ENCODE measurements at places on chromosomes 4 and X.

GRCh38 chr4:4502694-4503311 is 39.0 kb downstream of the STX18 start:
- no peak for DNase-seq

DNA sequence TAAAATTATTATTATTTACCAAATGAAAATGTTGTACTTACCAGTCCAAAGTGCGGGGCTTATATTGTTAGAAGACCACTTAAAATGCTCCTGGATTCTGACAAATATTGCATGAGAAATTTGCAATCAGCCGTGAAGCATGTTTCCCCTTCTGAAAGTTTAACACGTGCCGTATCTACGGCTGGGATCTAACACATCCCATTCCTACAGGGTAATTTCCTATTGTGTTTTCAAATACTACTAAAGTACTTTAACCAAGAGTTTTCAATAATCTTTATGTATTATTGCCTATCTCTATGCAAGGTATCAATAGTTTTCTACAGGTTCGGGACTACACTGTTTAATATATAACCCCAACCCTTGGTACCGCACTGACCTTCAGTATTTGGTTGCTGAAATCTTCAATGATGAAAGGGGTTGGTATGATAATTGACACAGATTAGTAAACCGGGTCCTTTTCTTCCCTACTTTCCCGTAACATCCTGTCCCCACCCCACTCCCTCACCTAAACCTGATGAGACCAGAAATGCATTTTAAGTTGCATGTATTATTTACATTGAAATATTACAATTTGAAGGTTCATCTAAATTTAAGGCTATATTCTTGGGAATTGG is 795 bp upstream of the BRWD3 start:
- no peak for DNase-seq

GRCh38 chr4:76630741-76631140 is 195.7 kb downstream of the SHROOM3 start:
- no peak for DNase-seq

DNA sequence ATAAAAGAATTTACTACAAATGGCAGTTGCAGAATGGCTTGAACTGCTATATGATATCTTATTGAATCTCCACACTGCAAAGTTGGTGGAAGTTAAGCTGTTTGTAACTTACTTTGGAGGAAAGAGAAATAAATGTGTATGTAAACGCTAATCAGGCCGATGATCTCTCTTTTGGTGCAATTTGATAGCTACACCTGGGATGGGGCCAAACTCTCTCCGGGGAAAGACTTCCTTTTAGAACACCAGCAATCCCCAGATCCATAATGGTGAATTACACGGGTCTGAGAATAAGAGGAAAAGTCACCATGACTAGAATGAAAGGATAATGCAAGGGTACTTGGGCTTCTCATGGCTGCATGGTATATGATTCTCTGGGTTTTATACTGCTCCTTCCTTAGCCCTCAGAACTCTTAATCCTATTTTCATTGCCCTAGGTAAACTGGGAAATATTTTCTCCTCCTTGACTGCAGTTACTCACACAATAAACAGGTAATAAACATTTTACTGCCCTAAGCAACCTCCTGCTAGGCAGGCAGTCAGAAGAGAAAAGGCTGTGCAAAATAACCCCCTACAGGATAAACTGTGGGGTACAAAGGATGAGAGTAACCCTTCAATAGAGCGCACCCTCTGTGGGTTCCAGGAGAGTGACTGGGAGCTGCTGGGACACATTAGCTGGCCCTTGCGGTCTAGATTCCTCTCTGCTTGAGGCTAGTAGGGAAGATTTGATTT is 109.3 kb downstream of the MGST2 start:
- no peak for DNase-seq

- DNase-seq: no peak
These were observed 5.8 kb downstream of the MTMR8 start for GRCh38 chrX:64389489-64389888.

- DNase-seq: no peak
These were observed 714.1 kb downstream of the STIM2 start for GRCh38 chr4:27574743-27575142.

DNA sequence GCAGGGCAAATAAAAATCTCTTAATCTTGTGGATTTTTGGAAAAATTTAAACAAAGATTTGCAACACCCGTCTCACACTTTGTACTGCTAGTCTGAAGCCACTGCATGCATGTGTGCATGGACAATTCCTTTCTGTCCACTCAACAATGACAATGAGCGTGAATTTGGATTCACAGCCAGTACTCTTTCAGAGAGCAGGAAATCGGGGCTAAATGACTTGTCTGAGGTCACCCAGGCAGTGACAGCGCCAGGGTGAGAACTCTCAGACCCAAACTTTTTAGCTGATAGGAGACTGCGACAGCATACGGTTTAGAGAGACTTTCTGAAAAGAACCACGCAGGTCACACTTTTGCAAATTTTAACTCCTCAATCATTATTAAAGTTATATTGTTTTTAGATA is 90.9 kb downstream of the ZNF827 start:
- no peak for DNase-seq

GRCh38 chr4:106971636-106972035 is 64.5 kb downstream of the DKK2 start:
- DNase-seq: no peak

DNA sequence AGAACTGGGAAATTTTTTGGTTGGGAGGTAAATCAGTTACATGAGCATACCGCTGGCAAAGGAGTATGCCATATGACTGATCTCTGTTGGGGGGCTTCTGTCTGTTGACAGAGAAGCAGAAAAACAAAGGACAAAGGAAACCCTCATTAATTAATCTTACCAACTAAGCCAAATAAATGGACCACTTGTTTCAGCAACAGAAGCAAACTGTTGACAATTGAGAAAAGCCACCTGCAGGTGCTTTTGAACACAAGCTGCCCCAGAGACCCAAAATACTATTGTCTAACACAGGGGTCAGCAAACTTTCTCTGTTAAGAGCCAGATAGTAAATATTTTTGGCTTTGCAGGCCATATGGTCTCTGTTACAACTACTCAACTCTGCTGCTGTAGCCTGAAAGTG is 7.0 kb upstream of the FRYL start:
- no peak for DNase-seq

DNA sequence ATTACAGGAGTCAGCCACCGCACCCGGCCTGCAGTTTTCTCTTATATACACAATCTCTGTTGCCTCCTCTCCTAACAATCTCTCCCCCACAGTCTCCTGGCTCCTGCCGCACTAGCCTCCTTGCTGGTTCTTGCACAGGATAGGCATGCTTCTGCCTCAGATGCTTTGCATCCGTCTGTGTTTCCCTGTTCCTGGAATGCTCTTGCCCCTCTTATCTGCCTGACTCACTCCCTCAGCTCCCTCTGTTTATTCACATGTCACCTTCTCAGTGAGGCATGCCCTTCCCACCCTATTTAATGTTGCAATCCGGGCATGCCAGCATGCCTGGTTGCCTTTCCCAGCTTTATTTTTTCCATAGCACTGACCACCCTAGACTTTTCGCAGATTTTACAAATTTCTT is 161.9 kb downstream of the PHF8 start:
- DNase-seq: no peak

DNA sequence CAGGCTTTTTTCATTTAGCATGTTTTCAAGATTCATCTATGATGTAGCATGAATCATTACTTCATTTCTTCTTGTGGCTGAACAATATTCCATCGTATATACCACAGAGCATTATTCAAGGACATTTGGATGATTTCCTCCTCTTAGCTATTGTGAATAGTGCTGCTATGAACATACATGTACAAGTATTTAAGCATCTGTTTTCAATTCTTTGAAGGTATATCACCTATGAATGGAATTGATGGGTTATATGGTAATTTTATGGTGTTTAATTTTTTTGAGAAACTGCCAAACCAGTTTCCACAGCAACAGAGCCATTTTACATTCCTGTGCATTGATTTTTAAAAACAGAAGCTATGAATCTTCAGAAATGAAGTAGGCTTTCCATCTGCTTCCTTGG is 36.1 kb upstream of the WDR19 start:
- no peak for DNase-seq

DNA sequence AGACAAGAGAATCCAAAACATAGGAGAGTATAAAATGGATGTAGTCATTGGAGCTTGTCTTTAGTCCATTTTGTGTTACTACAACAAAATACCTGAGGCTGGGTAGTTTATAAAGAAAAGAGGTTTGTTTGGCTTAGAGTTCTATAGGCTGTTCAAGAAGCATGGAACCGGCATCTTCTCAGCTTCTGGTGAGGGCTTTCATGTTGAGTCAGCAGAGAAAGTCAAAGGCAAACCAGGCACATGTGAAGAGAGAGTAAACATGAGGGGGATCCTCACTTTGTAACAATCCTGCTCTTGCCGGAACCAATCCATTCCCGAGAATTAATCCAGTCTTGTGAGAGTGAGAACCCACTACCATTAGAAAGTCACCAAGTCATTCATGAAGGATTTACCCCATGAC is 8.1 kb upstream of the HCCS start:
- no peak for DNase-seq

DNA sequence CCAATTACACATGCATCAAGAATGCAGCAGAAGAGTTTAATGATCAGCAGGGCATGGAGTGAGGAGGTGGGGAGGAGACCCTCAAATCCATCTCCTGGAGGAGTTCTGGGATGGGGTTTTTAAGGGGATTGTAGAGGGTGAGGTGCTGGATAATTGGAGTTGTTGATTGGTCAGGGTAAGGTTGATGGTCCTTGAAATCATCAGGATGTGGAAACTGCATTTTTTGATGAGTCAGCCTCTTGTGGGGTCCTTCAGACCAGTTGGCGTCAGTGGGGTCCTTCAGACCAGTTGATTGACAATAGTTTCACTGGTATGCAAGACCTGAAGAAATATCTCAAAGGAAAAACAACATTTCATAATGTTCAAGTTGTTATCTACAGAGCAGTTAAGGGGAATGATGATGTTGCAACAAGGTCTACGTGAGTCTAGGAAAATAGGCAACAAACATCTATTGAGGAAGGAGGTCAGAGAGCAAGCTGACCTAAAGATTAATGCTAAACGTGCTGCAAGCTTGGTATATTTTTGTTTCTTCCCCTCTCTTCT is 88.3 kb downstream of the NRK start:
- DNase-seq: no peak

DNA sequence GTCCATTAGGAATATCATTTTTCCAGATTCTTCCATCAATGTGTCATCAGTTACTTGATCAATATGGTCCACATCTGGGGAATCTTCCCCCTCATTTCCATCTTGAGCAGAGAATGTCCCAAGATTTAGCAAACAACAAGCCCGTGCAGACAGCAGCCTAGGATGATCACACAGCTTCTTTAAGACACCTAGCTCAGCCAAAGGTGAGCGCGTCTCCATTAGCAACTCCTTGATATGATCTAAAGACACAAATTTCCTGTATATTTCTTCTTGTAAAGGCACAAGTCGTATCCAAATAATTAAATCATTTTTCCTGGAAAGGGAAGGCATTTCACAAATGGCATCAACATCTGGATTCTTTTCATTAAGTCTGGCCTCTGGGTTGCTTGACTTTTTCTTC is 25.8 kb downstream of the PIN4 start:
- no peak for DNase-seq

GRCh38 chrX:12439416-12439815 is 301.1 kb downstream of the FRMPD4 start:
- DNase-seq: no peak

DNA sequence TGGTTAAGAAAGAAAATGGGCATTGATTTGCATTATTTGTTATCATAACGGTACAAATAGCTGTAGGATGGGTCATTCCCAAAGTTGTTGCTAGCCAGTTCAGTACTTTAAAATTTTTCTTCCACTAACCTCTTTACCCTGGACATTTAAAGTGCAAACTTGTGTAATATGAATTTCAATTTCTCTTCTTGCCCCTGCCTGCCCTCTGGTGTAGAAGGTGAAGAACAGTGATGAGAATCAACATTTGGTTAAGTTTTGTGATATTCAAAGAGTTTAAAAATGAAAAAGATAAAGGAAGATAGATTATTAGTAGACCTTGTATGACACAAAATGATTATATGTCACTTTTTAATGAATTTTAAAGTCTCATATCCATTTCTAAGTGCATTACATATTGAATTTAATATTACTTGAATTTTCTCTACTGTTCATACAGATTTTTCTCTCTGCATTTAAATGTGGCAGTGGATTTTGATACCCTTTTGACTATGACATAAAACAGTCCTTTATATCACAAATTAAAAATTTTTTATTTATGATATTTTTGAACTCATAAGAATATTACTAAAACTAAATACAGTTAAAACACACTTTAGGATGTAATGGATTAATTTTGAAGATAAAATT is 337.7 kb downstream of the BMPR1B start:
- no peak for DNase-seq

DNA sequence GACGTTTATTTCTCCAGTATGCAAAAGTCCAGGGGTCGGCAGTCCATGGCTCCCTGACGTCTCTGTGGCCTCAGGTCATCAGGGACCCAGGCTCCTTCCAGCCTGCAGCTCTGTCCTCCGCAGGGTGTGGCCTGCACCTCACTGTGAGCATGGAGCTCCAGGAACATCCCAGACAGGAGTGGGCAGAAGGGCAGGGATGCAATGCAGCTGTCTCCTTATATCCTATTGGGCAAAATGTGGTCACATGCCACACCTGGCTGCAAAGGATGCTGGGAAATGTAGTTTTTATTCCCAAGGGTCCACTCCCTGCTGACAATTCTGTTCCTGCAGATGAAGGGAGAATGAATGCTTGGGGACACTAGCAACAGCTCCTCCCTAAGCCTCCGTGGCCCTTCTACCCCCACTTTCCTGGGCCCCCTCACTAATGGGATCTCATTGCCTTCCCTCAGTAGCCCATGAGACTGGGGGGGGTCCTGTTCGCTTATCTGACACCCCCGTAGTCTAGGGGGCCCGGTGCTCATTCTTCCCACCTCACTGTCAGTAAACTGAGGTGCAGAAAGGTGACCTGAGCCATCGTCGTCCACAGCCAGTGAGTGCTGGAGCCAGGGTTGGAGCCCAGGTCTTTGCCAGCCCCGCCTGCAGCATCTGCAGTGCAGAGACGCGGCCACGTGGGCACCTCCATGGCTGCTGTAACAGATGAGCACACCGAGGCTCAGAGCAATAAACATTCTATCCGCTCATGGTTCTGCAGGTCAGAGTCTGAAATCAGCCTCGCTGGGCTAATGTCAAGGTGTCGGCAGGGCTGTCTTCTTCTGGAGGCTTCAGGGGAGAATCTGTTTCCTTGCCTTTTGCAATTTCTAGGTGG is 5.9 kb upstream of the GRPEL1 start:
- DNase-seq: no peak

GRCh38 chrX:78957768-78958130 is 12.6 kb downstream of the P2RY10 start:
- DNase-seq: no peak

- no peak for DNase-seq
These were observed 10.1 kb downstream of the PDLIM3 start for GRCh38 chr4:185524888-185525863.

GRCh38 chr4:88002786-88003185 is 4.6 kb upstream of the PKD2 start:
- no peak for DNase-seq

Data from omental fat pad (tissue), 4 donors.